A549 (cell line): ENCODE measurements at places on chromosomes 5 and 9. TPM values are rescaled to one million over a fixed set of nuclear protein-coding genes. Genes with fewer than 3 reads are reported as not detected.

- DNase-seq = peak; percentile 29
These were observed 4.7 kb downstream of the ERCC6L2 start for GRCh38 chr9:95880021-95880690.

DNA sequence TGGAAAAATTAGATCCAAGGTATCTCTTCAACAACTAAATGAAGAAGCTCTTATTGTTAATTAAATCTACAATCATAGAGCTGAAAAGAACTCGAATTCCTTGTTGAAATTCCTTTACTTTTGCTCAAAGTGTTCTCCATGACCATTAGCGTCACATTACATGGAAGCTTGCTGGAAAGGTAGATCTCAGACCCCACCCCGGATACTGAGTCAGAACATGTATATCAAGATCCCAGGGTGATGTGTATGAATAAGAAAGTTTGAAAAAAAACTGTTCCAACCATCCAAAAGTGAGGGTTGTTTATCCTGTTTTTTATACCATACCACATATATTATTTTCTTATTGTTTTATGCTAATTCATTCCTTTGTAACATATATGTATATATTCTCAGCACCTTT, 237.1 kb upstream of the PUM3 start:
- no peak for DNase-seq

DNA sequence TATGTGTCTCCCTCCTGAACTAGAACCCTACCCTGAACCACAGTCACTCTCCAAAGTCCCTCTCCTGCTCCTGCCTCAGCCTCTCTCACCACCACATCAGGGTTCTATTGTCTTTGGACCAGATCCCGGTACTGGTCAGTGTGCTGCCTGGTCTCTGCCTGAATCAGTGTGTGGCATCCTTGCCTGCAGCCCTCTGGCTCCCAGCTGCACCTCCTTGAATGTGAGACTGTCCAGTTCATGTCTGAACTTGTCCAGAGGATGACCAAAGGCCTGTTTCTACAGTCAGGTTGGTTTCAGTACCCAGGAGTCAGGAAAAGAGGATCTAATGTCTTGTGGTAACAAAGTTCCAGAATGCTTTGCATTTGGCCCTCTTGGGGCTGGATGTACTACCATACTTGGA, 76.8 kb upstream of the RANBP3L start:
- DNase-seq = no peak

- DNase-seq = no peak
These were observed 4.5 kb downstream of the SLC1A1 start for GRCh38 chr9:4494806-4495205.

GRCh38 chr5:82991059-82991458, 86.1 kb downstream of the TMEM167A start:
- DNase-seq = no peak

DNA sequence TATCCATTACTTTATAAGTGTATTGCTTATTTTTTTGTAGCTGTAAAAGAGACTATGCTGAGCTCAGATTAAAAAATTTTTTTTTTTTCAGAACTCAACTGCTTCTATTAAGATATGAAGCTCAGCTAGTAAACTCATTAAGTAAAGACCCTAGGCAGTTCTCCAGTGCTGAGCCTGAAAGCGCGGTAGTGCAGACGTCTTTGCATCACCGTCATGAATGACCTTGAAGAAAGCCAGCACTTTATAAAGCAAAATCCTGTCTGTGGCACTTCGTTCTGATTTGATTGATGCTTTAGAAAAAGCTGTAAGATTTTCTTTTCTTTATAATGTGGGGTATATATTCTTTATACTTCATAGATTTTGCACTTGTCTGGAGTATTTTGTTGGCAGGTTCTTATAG, 105.7 kb downstream of the ATG10 start:
- DNase-seq = no peak

GRCh38 chr5:150386024-150386855, 26.5 kb downstream of the CD74 start:
- no peak for DNase-seq

- DNase-seq = no peak
These were observed 12.1 kb downstream of the MELK start for GRCh38 chr9:36584620-36585460.

OR2S2 gene
- not detected in 3 replicates for polyA plus RNA-seq

- no peak for DNase-seq
These were observed 190.8 kb downstream of the FANCC start for GRCh38 chr9:95126739-95127138.

- DNase-seq = peak; percentile 95
These were observed 122.9 kb upstream of the TAF11L2 start for GRCh38 chr5:17374973-17375742.

GRCh38 chr5:35902046-35902672, 36.3 kb downstream of the CAPSL start:
- DNase-seq = no peak

DNA sequence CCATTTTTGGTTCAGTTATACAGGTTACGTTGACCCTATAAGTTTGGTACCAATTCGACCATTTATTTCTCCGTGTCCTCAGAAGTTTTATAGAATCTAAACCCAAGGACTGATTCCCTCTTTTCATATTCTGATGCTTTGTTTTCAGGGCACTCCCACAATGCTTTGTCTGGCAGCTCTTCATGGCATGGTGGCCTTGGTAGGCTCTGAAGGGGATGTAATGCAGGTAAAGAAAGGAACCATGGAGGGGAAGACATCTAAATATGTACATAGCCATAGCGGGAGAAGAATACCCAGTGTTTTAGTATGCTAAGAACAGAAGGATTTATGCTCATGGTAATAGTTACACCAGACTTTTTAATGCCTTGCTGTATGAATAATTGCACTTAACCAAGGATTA, 82.7 kb downstream of the HACD4 start:
- no peak for DNase-seq

DNA sequence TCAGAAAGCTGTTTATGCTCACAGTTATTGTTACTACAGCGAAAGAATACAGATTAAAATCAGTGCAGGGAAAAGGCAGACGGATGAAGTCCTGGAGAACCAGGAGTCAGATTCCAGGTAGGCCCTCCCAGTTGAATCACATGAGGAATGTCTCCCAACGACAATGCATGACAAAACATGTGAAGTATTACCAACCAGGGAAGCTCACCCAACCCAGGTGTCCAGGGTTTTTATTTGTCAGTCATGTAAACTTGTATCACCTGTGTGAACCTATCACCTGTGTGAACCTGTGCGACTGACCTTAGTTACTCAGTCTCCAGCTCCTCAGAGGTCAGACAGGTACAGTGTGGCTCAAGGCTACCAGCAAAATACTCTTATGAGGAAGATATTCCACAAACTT, 63.9 kb downstream of the KIAA1958 start:
- DNase-seq = no peak

- no peak for DNase-seq
These were observed 17.1 kb downstream of the SLC12A7 start for GRCh38 chr5:1094670-1095190.

SCGB3A2 gene
- not detected in 3 replicates for polyA plus RNA-seq

PALM2AKAP2 gene
- polyA plus RNA-seq = 0.04 to 0.22 TPM (median 0.06 TPM) in 3 replicates

HMHB1 gene
- polyA plus RNA-seq = not detected in 3 replicates

DNA sequence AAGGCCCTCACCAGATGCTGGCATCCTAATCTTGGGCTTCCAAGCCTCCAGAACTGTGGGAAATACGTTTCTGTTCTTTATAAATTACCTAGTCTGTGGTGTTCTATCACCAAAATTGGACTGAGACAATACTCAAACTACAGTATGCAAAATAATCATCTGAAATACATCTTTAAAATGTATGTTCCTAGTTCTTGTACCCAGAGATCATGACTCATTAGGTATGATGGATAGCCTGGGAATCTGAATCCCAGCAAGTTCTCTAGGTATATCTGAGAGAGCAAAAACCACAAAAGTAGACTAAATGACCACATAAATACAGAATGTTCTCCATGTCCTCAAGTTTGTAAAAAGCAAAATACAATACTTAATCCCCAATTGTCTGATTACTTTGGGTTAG, 166.3 kb downstream of the YIPF5 start:
- no peak for DNase-seq

DNA sequence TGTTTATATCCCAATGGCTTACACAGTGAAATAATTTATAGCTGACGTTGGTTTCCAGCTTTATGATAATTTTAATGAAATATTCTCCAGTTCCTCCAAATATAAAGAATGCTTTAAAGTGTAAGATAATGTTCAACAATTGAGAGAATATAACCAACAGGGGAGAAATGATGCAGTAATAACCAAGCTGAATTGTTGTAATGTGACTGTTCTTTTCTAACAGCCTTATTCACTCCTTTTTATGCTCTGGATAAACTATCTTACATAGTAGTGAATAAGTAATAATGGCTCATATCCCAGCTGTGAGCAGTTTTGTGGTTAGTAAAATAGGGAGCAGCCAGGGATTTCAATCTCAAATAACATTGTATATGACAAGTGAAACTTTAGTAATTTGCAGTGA, 2348.7 kb upstream of the ACO1 start:
- DNase-seq = no peak

- peak; percentile 99 for DNase-seq
These were observed 140.9 kb downstream of the AOPEP start for GRCh38 chr9:94867281-94867841.

MAN1B1 gene
- 45.1 to 48.6 TPM (median 47.0 TPM) in 3 replicates for polyA plus RNA-seq

DNA sequence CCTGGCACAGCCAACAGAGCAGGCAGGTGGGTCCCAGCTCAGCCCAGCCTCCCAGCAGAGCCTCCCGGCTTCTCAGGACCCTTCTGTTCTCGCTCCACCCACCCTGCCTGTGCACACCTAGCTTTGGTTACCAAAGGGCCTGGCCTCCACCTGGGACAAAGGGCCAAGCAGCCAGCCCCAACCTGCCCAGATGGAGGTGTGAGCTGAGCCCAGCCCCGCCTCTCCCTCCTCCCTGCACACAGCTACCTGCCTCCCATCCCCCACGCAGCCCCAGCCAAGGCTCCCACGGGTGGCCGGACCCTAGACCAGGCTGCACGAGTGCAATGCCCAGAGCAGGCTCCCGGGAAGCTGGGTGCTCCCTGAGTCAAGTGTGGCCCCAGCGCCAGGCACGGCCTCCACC, 5.6 kb downstream of the TPRN start:
- no peak for DNase-seq

ACTBL2 gene
- 0.06 to 0.11 TPM (median 0.09 TPM) in 3 replicates for polyA plus RNA-seq

GRCh38 chr5:179209359-179210150, 135.7 kb downstream of the ADAMTS2 start:
- DNase-seq = no peak

DNA sequence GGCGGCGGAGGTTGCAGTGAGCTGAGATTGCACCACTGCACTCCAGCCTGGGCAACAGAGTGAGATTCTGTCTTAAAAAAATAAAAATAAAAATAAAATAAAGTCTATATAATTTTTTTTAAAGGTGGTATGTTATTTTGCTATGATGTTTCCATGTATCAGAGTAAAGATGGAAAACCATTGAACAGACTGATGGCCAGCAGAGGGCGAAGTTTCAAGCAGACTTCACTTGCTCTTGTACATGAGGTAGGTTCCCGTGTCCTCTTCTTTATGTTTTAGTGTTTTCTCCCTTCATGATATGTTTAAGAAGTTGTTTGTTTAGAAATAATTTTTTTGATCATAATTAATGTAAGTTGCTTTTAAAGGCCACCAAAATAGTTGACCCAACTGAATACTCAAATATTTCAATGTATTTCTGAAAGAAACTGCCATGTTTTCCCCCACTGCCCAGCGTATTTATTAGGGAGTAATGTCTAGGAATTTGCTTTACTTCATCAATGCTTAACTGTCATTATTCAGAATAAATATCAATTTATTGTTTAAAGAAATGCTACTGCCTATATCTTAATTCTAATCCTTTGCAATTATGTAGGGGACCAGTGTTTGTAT, 146.4 kb downstream of the HACD4 start:
- DNase-seq = peak; percentile 9

GRCh38 chr9:6123416-6123815, 92.2 kb upstream of the IL33 start:
- no peak for DNase-seq

DNA sequence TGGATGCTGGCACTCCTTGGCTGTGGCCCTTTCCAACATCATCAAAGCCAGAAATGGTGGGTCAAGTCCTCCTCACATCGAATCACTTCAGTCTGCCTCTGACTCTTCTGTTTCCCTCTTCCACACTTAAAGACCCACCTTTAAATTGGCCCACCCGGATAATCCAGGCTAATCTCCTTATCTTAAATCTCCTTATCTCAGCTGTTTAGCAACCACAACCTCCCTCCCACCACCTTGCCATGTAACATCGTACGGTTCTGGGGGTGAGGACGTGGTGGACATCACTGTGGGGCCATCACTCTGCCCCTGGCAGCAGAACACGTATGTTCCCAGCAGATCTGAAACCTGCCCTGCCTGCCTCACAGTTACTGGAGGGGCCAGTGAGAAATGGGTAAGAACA, 11.5 kb downstream of the IGFBPL1 start:
- no peak for DNase-seq

DNA sequence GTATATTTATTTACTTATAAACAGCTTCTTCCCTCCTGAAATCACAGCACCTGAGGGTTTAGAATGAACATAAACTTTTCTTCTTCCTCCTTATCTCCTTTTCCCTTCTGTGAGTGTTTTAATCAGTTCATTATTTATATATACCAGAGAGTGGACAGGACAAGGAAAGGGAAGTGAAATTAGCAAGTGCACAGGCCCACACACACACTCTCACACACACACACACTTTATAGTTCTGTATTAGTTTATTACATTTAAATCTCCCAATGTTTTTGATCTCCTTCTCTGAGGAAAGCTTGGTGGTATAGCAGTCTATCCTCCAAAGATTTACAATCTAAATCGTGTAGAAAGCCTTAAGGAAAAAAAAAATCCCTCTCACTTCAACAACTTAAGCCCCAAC, 353.5 kb downstream of the NDUFS4 start:
- no peak for DNase-seq

MELK gene
- polyA plus RNA-seq = 68.6 to 75.3 TPM (median 72.7 TPM) in 3 replicates

DNA sequence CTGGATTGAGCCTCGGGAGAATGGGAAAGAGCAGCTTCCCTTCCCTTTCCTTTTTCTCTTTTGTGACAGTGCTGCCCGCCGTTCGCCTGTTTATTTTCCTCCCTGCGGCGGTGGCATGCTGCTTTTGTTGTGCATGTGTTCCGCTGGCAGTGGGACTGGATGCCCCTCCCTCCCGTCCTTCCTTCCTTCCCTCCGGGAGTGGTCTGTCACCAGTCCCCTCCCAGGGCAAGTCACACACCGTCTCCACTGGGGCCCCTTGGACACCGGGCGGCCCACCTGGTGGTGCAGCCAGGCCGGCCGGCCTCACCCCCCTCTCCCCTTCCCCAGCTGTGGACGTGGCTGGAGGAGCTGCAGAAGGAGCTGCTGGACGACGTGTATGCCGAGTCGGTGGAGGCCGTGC, 214.7 kb downstream of the TRIO start:
- no peak for DNase-seq

- DNase-seq = peak; percentile 51
These were observed 629.2 kb downstream of the BNC2 start for GRCh38 chr9:16241231-16241630.

DNA sequence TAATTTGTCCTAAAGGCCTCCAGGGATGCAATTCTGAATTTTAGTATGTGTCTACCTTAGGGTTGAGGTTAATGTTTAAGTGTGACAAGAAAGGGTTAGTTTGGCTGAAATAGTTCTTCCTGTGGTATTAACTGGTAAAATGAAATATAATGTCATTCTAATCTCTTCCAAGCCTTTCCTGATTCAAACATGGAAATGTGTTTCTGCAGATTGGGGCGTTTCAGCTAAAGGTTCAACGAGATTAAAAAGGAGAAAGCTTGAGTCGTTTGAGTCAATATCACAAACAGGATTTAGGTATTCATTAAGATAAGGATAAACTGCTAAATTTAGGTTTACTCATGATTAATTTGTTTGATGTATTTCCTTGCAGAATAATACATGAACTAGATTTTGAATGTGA, 34.4 kb upstream of the ALDOB start:
- DNase-seq = no peak

GRCh38 chr5:77006124-77006523, 24.1 kb upstream of the AGGF1 start:
- no peak for DNase-seq
